ENCODE measurements at places on chromosomes 2 and 18.
A peak's percentile ranks its signal among the peaks of the same experiment; 100 is the strongest.

- no peak for DNase-seq
Observed at GRCh38 chr2:112216167-112216566, 38.7 kb downstream of the ZC3H8 start.

GRCh38 chr18:25875551-25876240 is 214.7 kb downstream of the SS18 start:
- DNase-seq = no peak

DNA sequence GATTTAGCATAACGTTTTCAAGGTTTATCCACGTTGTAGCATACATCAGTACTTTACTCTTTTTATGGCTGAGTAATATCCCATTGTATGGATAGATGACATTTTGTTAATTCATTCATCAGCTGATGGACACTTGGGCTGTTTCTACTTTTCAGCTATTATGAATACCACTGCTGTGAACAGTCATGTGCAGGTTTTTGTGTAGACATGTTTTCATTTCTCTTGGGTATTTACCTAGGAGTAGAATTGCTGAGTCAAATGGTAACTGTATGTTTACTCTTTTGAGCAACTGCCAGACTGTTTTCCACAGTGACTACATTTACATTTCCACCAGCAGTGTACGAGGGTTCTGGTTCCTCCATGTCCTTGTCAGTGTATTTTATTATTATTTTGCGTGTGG is 33.9 kb downstream of the COX7A2L start:
- no peak for DNase-seq

GRCh38 chr18:79547413-79548076 is 132.1 kb upstream of the CTDP1 start:
- DNase-seq = no peak

- no peak for DNase-seq
Observed at GRCh38 chr2:148555622-148556294, 88.8 kb upstream of the EPC2 start.

DNA sequence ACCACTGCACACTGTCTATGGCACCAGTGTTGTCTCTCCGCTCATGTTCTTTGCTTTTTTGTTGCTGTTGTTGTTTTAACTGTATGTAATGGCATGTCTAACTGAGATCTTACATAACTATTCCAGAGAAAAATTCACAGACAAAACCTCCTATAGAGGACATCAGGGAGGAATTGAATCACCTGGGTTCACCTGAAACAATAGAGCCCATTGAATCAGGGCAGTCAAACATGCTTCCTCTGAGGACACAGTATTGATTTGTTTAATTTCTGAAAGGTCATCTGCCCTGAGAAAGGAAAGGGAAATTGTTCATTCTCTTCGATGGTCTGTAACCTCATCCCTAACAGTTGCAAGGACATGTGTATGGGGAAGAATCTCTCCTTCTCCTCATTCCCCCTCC is 237.5 kb downstream of the SRBD1 start:
- DNase-seq = no peak

DNA sequence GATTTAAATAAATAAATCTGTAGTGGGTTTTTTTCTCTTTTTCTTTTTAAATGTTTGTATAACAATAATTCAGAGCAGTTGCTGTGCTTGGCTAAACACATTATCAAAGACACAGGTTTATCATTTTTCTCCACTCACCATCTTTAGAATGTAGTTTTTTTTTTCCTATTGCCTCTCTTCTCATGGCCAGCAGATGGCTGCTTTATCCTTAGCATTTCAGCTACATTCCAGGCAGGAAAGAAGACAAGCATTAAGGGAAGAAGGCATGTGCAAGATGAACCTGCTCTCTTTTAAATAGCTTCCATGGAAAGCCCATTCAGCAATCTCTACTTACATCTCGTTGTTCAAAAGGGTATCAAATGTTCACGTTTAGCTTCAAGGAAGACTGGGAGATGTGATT is 42.6 kb downstream of the ARHGAP15 start:
- DNase-seq = no peak

- no peak for DNase-seq
Observed at GRCh38 chr2:12734914-12735654, 18.3 kb downstream of the TRIB2 start.

GRCh38 chr2:153622285-153622684 is 143.7 kb upstream of the RPRM start:
- DNase-seq = no peak

- DNase-seq = no peak
Observed at GRCh38 chr18:21362831-21363230, 120.8 kb downstream of the GREB1L start.

- no peak for DNase-seq
Observed at GRCh38 chr2:164675027-164675426, 53.7 kb upstream of the GRB14 start.

DNA sequence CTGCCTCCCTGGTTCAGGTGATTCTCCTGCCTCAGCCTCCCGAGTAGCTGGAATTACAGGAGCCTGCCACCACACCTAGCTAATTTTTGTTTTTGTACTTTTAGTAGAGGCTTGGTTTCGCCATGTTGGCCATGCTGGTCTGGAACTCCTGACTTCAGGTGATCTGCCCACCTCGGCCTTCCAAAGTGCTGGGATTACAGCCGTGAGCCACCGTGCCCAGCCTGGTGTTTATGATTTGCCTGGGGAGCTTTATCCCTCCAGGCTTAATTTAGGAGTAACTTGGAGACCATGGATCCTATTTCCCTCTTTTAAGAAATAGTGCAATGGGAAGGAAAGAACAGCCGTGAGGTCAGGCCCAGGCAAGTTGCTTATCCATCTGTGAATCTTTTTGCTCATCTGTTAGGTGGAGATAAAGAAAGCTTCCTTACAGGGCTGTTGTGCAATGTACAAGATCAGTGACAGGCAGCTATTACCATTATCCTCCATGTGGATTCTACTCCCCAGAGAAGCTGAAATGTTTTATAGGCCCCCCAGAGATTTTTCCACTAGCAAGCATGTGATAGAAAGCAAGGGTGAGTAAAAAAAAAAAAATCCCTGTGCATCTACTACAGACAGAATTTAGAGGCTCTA is 104.9 kb upstream of the MGAT5 start:
- no peak for DNase-seq

- DNase-seq = no peak
Observed at GRCh38 chr2:126715111-126715510, 59.2 kb downstream of the GYPC start.

DNA sequence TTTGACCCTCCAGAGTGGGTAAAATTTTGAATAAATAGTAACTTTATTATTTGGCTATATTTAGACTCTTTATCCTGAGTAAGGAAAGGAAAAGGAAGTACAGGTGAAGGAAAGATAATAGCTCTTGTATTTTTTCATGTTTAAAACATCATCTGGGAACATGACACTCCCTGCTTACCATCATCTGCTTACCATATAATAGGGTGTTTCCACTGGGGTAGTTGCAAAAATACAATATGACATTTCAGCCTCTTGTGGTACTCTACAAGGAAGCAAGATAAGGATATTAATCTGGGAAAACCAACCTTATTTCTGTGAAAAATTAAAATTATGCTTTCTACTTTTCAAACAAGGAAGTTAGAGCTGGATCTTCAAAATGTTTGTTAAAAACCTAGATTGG is 9.9 kb downstream of the RELCH start:
- no peak for DNase-seq

DNA sequence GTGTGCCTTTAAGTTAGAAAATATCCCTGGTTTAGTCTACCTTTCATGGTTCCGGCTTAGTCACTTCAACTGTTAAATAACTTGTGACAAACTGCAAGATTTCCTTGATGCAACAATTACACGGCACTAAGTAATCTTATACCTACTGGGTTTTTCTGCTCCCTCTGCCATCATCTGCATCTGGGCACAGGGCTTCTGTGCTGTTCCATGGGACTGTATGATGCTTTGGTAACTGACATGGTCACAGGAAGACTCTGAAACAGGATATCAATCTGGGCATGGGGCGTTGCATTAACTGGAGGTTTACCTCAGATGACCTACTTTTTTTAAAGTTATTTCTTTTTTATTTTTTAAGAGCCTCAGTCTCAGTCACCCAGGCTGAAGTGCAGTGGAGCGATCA is 365.4 kb downstream of the SS18 start:
- DNase-seq = no peak

DNA sequence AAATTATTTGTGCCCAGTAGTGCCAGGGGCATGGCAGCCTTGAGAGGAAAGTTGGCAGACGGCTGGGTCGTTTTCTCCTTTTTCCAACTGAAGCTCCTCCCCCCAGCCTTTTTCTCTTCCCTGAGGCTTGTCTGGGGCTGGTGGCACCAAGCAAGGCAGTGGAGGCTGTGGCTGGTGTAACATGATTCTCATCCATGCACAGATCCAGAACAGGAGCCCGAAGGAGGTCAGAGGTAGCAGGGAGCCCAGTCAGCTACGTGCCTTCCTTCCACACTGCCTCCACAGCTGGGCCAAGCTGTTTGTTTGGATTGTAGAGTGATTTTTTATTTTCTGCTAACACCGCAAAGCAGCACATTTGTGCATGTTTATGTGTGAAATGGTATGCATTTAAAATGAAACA is 170.3 kb upstream of the MGAT5 start:
- peak; percentile 19 for DNase-seq

- no peak for DNase-seq
Observed at GRCh38 chr2:170052151-170052550, 125.8 kb upstream of the MYO3B start.

DNA sequence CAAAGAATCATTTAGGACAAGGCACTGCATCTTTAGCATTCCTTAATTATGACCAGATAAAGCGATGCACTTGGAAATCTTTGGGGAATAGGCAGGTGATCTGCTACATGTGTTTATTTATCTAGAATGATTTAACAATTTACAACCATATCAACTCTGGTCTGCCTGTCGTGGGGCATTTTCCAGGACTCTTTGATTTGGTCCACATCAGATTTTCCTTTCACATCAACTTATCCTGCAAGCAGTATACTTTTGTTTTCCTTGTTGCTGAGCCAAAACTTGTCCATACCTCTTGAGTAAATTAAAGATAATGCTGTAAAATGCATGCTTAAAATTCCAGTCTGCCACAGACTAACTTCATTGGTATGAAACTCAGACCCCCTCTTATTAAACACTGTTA is 312.4 kb upstream of the TCF4 start:
- no peak for DNase-seq

DNA sequence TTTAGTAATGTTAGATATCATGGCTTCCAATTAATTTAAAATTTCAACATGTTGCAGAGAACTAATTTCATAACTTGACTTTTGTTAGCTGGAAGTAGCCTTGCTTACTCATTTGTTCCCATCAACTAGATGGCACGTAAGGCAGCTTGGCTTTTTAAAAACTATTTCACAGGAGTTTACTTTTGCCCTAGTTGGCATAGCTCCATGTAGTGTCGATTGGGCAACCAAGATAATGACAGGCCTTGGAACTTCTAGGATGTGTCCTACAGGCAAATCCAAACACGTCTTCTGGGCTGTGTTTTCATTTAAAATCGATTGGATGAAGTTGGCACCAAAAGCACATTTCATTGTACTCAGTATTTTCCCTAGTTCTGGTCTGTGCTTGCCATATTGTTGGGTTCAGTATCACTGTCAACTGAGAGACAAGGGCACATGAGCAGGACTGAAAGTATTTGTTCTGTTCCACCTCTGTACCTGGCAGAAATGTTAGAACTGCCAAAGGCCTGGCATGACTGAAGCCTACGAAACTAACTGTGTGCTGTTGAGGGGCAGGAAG is 29.4 kb downstream of the HADHB start:
- DNase-seq = peak; percentile 79

DNA sequence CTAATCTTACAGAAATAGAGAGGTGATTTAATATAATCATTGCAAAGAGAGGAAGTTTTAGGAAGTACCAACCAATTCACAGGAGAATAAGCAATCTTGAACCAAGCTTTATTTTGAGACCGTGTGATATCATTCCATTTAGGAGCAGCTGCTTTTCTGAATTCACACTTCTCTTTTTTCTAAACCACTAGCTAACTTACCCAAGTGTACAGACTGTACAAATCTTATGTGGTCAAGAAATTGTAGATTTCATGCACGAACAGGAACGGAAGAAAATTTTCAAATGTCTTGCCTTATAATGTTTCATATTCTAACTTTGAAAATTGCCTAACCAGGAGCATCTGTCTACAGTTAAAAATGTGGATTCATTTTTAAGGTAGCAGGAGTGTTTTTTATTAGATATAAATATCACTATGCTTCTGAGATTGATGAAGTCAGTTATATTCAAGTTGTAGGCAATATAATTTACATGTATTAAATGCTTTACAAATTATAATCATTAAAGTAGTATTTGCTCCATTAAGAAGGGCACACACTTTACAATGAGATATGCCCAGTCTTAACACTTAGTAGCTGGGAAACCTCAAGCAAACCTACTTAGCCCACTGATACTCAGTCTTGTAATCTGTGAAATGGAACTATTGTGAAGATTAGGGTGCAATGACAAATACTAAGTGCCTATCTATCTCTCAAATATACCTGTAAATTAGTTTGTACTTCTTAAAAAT is 302.2 kb upstream of the STON1 start:
- DNase-seq = no peak

DNA sequence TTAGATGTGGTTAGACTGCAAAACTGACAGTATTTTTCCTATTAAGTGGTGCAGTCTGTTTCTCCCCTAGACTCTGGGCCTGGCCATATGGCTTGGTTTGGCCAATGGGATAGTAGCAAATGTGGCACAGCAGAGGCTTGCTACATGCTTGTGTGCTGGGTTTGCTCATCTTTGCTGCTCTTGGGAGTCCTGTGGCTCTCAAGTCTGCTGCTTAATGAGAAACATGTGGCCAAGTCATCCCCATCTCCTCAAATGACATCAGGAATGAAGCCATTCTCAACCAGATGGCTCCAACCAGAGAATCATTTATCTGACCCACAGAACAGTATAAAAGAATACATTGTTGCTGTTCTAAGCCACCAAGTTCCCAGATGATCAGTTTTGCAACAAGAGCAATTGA is 57.1 kb upstream of the PAX3 start:
- no peak for DNase-seq

DNA sequence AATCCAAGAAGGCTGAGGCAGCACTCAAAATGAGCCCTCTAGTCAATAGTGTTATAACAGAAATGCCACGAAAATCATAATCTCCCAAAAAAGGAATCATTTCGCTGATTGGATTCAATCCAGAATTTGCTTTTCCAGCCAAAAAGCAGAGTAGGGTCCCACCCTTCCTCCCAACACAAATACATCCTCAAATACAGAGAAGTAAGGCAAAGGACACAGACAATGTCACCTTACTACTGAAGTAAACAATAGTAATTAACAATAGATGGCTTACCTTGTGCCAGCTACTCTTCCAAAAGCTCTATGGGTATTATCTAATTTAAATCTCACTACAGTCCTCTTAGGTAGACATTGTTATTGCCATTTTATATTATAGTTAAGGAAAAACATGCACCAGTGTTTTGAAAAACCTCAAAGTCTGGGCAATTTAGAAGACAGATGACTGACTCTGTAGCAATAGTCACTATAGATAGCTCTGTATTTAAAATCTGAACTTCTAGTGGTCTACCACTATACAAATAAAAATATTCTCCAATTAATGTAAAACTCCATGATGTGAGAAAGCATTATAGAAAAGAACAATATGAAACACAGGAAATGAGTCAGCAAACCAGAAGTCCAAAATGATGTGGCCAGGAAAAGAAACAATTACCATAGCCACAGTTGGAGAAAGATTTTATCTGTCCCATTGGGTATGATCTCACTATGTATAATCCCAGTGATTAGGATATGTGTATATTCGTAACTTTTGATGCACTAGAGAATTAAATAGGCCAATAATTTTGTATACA is 305.0 kb upstream of the ERBB4 start:
- DNase-seq = no peak
